ENCODE measurements at places on chromosomes 6 and 20. TPM values are rescaled to one million over a fixed set of nuclear protein-coding genes. Genes with fewer than 3 reads are reported as not detected.

- peak; percentile 42 for DNase-seq
Observed at GRCh38 chr6:36627801-36628246, 33.7 kb downstream of the SRSF3 start.

- no peak for DNase-seq
Observed at GRCh38 chr6:27031302-27031701, 216.2 kb upstream of the PRSS16 start.

GRCh38 chr6:115000736-115001135, 657.9 kb upstream of the HS3ST5 start:
- DNase-seq: no peak

GRCh38 chr6:32087574-32088486, 21.3 kb downstream of the TNXB start:
- no peak for DNase-seq

- no peak for DNase-seq
Observed at GRCh38 chr20:63833776-63834490, 2.9 kb upstream of the ZBTB46 start.

DNA sequence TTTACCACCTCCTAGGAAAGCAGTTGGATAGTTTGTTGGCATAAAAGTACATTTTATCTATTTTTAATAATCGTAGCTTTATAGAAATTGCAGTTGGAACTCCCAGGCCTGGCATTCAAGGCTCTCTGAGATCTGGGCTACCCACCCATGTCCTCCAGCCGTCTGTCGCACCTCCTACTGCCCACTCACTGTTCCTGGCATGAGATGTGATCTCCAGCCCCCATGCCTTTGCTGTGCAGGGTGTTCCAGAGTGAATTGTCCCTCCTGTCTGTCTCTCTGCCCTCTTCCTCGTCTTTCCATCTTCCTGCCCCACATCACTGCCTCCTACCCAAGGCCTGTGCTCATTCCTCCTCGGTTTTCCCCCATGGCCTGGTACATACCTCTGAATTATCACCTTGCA, 50.7 kb downstream of the PTPN1 start:
- no peak for DNase-seq

GRCh38 chr20:38764567-38765318, 16.5 kb downstream of the ACTR5 start:
- no peak for DNase-seq

- DNase-seq: peak; percentile 62
Observed at GRCh38 chr20:10521068-10521831, 86.1 kb downstream of the SLX4IP start.

The BMP7 gene
- 24.9 TPM for polyA plus RNA-seq

The PGK2 gene
- polyA plus RNA-seq: not detected

The SRMS gene
- polyA plus RNA-seq: not detected
